RPMI7951 (cell line): ENCODE measurements at places on chromosomes 2 and 18. TPM values are rescaled to one million over a fixed set of nuclear protein-coding genes. Genes with fewer than 3 reads are reported as not detected.

GRCh38 chr2:74834792-74835755 is 1.1 kb downstream of the HK2 start:
- DNase-seq: peak; percentile 55

DNA sequence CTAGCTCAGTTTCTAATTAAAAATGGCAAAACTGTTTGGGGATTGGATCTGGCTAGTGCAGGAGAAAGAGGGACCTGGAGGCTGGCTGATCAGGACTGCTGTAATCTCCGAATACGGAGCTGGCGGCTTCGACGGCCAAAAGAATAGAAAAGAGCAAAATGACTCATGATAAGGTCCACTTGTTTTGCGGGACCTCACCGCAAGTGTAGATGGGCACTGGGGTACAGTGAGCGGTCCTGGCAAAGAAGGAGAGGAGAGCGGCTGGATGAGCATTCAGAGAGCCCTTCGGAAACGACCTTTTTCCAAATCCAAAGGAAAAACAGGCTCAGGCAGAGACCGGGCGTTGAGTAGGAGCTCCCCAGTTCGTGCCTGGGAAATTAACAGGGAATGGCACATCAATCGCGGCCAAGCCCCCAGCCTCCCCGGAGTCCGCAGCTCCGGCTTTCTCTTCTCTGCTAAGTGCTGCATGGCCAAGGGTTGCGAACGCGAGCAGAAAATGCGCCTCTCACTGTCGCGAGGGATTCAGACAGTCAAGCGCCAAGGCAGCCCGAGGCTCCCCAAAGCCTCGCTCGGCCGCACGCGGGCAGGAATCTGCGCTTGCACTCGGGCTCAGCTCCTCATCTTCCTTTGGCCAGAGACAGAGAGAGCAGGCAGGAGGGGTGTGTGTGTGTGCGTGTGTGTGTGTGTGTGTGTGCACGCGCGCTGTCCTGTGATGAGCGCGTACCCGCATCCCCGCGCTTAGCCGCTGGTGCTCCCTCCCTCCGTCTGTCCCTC is 1.8 kb downstream of the DCC start:
- no peak for DNase-seq

Gene TUBB8B
- total RNA-seq: not detected in 2 replicates

Gene SIX3
- not detected in 2 replicates for total RNA-seq

DNA sequence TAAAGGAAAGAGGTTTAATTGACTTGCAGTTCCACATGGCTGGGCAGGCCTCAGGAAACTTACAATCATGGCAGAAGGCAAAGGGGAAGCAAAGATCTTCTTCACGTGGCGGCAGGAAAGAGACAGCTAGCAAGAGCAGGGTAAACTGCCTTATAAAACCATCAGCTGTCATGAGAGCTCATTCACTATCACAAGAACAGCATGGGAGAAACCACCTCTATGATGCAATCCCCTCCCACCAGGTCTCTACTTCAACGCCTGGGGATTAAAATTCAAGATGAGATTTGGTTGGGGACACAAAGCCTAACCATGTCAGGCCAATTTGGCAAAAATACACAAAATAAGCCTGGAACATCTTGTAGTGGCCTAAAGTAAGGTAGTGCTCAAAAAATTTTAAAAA is 152.6 kb downstream of the COL6A3 start:
- DNase-seq: no peak

DNA sequence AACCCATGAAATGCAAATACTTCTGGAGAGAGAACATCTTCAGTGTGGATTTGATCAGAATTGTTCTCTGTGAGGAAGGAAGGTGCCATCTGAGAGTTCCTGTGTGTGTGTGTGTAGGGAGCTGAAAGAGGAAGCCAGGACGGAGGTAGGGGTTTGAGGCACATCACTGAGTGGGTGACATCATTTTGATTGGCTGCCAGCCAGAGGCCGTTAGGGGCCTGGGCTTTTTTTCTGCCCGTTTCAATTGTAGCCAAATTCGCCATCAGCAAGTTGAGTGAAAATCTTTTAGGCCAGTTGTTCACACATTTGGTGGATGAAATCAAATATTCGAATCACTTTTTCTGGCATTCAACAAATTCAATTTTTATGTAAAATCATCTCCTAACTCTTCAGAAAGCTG is 48.9 kb downstream of the TSN start:
- peak; percentile 51 for DNase-seq

- DNase-seq: no peak
These were observed 266.2 kb upstream of the REV1 start for GRCh38 chr2:99756059-99756458.

Gene RAB6C
- total RNA-seq: not detected in 2 replicates

GRCh38 chr2:124908411-124908810 is 883.3 kb downstream of the CNTNAP5 start:
- DNase-seq: peak; percentile 19

DNA sequence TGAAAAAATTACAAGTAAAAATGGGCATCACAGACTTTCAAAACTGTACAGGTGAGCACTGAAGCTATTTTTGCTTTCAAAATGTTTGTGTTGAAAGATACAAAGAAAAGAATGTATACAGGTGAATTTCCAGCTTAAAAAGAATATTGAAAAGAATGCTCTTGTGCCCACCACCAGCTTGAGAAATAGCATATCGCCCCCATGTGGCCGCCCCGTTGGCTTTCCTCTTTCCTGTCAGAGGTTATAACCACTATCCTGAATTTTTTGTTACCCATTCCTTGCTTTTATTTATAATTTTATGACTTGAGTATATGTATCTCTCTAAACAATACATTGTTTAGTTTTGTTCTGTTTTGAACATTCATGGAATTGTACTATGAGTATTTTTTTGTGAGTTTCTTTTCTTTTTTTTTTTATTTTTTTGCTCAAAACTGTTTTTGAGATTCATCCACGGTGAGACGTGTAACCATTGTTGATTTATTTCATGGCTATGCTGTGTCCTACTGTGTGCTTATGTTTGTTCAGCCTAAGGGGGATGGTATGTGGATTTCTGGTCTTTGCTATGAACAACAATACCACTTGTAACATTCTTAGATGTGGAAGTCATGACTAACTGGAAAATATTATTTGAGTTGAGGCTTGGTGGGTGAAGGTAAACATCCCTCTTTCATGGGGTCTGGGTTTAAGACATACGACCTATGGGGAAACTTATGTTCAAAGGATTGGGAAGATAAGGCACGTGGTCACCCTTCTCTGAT is 11.6 kb downstream of the TRPM8 start:
- peak; percentile 42 for DNase-seq

- DNase-seq: peak; percentile 99
These were observed 31.2 kb upstream of the GPR17 start for GRCh38 chr2:127614731-127615130.

DNA sequence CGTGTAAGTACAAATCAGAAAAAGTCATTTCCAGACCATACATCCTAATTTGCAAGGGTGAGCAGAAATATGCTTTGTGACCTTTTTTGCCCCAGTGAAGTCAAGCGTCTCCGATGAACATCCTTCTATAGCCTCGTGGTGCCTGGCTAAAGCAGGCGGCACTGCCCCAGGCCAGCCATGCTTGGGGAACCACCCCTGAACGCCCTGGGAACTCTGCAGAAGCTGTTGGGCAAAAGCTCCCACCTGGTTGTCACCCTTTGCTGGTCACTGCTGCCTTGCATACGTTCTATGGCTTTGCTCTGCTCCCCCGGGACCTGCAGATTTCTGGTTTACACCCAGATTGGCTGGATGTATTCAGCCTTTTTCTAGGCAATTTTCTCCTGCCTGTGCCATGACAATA is 256.4 kb downstream of the SS18 start:
- DNase-seq: no peak

Gene COLEC11
- total RNA-seq: 0.48 TPM in 1 of 2 replicates, not detected in the other

GRCh38 chr2:112577756-112578155 is 6.7 kb upstream of the CHCHD5 start:
- peak; percentile 11 for DNase-seq

Gene PLGLB2
- 0.60 and 1.2 TPM in 2 replicates for total RNA-seq

Gene KCNG2
- total RNA-seq: not detected in 2 replicates

GRCh38 chr18:31656754-31657153 is 27.6 kb downstream of the B4GALT6 start:
- DNase-seq: no peak

Gene ZNF804A
- total RNA-seq: 0.10 and 0.24 TPM in 2 replicates

GRCh38 chr2:59658906-59659635 is 894.4 kb downstream of the BCL11A start:
- DNase-seq: no peak

DNA sequence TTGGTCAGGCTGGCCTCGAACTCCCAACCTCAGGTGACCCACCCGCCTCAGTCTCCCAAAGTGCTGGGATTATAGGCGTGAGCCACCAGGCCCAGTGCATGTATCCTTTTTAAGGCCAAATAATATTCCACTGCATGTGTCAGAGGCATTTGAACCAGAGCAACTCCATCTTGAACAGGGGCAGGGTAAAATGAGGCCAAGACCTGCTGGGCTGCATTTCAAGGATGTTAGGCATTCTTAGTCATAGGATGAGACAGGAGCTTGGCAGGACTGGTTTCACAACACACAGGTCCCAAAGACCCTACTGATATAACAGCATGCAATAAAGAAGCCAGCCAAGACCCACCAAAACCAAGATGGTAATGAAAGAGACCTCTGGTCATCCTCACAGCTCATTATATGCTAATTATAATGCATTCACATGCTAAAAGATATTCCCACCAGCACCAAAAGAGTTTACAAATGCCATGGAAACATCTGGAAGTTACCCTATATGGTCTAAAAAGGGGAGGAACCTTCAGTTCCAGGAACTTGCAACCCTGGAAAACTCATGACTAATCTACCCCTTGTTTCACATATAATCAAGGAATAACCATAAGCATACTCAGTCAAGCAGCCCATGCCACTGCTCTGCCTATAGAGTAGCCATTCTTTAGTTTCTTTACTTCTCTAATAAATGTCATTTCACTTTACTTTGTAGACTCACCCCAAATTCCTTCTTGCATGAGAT is 204.6 kb downstream of the RAB3GAP1 start:
- peak; percentile 13 for DNase-seq

- no peak for DNase-seq
These were observed 1049.9 kb downstream of the TSN start for GRCh38 chr2:122805346-122805745.

DNA sequence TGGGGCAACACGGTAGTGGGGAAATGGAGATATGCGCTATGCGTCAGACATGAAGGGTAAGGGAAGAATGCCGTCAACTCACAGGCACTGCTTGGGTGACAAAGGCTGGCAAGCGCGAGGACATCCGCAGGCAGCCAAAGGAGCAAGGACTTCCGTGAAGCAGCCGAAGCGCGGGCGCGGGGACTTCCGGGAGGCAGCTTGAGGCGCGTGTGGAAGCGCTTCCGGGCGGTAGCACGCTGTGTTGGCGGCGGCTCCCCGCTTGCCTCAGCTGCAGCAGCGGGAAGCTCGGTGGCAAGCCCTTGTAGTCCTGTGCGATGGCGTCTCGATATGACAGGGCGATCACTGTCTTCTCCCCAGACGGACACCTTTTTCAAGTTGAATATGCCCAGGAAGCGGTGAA is at the start of gene PSMA8:
PSMA8 (plus strand) TSS at position 218 of the 400 bp plus-strand sequence; CDS start at position 315, 97 bp downstream.
- DNase-seq: no peak

DNA sequence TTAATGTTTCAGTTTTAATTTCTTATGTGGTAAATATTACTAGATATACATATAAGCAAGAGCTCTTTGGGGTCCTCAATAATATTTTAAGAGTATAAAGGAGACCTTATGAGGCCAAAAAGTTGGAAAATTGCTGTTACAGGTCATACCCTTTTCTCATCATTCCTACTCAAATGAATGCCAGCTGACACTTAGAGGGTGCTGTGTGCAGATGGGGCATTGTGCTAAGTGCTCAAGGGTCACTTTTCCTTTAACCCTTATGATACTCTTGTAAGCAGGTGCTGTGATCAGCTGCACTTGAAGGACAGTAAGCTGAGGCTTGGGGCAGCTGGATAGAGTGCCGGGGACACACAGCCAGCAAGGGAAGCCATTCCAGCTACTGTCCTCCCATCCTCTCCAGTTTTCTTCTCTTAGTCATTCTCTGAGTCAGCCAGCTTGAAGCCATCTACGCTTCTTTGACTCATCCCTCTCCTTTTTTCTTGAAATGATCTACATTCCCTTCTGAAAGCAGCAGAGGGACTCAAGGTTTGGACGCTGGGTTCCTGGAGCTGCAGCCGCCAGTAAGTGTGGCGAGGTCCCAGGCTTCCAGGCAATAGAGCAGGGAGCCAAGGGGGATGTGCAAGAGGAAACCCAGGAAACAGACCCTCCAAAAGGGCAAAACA is 42.0 kb upstream of the CREB1 start:
- peak; percentile 82 for DNase-seq

Gene COBLL1
- 0.39 and 0.96 TPM in 2 replicates for total RNA-seq

- DNase-seq: no peak
These were observed 765 bp upstream of the DIPK1C start for GRCh38 chr18:74457725-74458421.

GRCh38 chr18:55879331-55879730 is 291.3 kb upstream of the TCF4 start:
- DNase-seq: no peak

DNA sequence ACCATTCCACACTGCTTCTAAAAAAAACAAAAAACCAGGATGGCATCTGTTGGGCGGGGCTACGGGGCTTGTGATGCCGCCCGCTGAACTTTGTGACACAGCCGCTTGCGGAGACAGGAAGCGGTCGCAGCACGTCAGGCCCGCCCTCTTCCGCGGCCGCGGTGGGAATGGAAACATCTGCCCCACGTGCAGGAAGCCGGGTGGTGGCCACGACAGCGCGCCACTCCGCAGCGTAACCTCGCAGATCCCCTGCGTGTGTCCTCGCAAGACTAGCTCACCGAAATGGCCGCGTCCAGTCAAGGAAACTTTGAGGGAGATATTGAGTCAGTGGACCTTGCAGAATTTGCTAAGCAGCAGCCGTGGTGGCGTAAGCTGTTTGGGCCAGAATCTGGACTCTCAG is 168.5 kb downstream of the SUCLG1 start:
- DNase-seq: no peak

Gene TRIM54
- total RNA-seq: 0.10 TPM in 1 of 2 replicates, not detected in the other

Gene ZAP70
- 2.0 and 2.1 TPM in 2 replicates for total RNA-seq

DNA sequence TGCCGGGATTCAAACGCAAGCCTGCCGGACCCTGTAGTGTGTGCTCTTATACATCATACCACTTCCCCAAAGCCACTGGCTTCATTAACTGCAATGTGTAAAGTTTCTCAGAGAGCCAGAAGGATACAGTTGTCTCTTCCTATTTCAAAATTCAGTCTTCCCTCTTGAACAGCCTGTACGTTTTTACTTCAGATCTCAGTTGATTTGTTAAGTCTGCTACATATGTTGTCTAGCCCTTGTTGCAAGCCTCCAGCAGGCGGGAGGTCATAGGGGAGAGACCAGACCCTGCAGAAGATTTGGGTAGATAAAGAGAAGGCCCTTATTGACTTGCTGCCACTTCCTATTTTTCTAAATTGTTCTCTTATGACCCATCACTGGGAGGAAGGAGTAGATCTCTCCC is 56.2 kb downstream of the ARHGEF33 start:
- no peak for DNase-seq

DNA sequence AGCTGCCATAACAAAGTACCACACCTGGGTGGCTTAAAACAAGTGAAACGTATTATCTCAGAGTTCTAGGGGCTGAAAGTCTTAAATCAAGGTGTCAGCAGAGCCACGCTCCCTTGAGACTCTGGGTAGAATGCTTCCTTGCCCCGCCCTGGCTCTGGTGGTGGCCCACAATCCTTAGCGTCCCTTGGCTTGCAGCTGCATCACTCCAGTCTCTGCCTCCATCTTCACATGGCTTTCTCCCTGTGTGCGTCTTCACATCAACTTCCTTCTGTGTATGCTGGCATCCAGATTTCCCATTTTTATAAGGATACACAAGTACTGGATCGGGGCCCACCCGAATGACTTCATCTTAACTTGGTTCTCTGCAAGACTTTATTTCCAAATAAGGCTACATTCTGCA is 62.5 kb downstream of the MRO start:
- DNase-seq: no peak

- no peak for DNase-seq
These were observed 20.9 kb downstream of the SOX11 start for GRCh38 chr2:5713101-5713500.
